ENCODE measurements at places on chromosomes 3 and 15.

DNA sequence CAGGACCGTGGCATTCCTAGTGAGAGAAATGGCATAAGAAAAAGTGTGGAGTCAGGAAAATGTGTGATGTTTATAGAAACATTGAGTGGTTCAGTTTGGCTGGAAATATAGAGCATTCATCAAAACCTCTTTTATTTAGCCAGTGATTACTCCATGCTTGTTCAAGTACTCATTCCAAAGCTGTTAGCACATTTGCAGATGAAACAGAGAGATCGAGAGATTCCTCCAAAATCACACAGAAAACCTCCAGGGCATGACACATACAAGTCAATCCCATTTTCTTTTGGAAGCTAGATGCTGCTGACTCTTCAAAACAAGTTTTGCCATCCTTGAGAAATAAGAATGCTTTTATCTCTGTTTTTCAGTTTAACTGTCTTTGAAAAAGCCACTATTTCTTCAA is 11.5 kb upstream of the MB21D2 start:
- no peak for DNase-seq

DNA sequence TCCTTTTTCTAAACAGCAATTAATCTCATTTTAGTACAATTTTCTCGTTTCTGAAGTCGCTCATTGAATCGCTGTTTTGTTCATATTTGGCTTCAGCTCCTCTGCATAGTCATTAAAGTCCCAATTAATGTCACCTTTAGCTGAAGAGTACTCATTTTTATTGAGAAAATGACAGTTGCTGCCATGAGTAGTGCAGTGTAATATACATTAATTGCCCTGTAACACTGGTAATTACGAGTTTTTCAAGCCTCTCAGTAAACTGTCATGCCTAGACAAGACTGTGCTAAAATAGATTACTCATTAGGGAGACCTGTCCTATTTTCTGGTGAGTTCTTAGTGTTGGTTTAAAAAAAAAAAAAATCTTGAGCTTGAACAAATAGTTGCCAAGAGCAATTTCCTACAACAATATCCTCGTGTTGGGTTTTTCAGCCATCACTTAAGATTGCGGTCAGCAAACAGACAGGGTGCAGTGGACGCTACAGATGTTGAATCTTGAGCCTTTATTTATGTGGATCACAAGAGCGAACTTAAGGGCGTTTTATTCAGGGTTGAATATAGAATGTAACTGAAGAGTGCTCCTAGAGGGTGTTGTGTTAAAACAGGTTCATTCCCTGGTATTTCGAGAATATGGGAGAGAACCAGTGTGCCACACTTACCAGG is 176.0 kb downstream of the CDIN1 start:
- DNase-seq, result no peak

DNA sequence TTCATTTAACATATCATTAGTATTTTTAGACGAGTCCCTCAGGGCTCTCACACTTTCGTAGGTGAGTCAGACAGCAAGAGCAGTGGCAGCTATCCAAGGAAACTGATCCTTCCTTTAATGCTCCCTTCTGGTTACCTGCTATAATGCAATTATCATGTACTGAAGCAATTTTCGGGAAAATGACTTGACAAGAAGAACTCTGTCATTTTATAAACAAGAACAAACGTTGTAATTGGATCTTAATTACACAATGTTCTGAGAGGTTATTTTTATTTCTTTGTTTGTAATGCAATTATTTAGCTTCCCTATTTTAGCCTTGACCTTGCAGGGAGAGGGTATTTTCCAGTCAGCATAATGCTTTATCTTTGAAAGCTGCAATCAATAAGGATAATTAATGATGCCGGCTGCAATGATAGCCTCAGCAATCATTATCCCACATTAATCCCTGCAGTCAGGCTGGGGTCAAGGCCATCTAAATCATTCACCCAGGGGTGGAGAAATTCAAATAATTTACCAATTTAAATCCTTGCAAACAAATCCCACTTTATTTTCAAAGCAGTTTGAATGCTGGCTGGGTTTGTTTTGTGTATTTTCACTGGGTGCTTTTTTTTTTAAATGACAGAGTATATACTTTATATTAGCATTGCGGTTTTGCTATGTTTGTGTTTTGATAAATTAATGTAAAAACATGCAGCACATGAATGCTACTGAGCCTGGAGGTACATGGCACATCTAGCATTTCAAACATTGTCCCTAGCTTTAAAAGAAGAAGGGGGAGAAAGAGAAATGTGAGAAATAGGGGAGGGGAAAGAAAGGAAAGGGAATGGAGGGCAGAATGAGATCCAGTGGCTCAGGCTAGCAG is 249.9 kb downstream of the SHOX2 start:
- no peak for DNase-seq

DNA sequence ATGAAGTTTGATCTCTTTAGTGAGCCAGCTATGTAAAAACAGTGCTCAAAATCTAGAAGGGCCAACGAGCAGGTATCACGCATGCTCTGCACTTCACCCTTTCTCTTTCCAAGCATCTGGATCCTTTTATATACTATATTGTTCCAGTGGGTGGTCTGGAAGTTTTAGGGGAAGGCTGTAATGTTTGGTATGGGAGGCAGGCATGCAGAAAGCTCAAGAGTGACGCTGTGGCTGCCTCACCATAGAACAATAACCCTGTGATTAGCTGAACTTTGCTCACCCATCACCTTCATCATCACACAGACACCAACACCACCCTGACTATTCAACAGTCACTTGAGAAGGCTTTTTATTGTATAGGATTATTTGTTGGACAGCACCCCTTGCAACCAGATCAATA is 81.6 kb downstream of the FBN1 start:
- DNase-seq, result no peak

- no peak for DNase-seq
Measured at GRCh38 chr3:69425249-69425648, 39.4 kb upstream of the FRMD4B start.

DNA sequence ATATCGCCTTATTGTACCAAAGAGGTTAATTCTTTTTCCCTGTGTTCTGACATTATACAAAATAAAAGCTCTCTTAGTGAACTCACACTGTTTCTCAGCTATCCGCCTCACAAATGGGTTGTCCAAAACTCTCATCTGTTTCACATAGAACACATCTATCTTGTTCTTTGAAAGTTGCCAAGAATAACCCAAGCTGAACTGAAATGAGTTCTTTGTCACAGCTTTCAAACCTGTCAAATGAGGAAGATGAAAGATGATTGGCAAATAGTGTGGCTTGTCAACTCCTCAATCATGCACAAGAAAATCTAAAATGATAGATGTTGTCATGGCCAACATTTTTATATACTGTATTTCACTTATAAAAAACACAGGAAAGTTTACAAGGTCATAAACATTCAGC is 168.1 kb upstream of the OSTN start:
- no peak for DNase-seq

Data from stimulated activated CD4-positive, alpha-beta T cell treated with anti-CD3 and anti-CD28 coated beads, TNF-alpha, amount 100 ng/mL, for 1 hour (primary cell).